ENCODE measurements at places on chromosomes 1 and 21.

DNA sequence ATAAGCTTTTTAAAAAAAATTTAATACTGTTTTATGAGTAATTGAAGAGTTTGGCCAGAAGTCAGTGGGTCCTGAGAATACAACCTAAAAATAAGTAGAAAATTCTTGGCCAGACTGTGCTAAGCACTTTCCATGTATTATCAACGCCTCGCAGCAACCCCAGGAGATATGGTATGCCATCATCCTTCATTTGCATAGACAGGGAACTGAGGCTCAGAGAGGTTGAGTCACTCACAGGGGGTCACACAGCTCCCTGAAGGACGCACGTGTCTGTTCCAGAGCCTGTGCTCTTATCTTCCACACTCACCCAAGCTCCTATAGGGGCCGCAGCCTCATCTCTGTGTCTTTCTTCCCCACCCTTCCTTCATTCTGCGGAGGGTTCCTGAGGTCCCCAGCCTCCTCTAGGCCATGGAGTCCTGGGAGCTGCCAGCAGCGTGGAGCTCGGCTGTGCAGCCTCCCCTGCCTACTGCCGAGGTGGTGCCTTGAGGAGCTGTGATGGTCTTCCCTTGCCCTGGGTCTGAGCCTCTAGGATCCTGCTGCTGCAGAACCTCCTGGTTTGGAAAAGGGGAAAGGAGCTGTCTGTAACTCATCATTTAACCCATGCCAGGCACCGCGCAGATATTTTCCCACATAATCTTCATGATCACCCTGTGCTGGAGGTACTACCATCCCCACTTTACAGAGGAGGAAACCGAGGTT is 30.3 kb upstream of the ECE1 start:
- no peak for DNase-seq

- DNase-seq = no peak
These were observed 402.8 kb downstream of the MATN1 start for GRCh38 chr1:30320581-30320890.

- DNase-seq = no peak
These were observed 16.1 kb downstream of the SON start for GRCh38 chr21:33558777-33559421.

- no peak for DNase-seq
These were observed 13.3 kb upstream of the VASH2 start for GRCh38 chr1:212937034-212937433.

Measured in activated CD8-positive, alpha-beta memory T cell treated with anti-CD3 and anti-CD28 coated beads for 1 hour (primary cell).